ENCODE measurements at places on chromosomes 4 and X.

DNA sequence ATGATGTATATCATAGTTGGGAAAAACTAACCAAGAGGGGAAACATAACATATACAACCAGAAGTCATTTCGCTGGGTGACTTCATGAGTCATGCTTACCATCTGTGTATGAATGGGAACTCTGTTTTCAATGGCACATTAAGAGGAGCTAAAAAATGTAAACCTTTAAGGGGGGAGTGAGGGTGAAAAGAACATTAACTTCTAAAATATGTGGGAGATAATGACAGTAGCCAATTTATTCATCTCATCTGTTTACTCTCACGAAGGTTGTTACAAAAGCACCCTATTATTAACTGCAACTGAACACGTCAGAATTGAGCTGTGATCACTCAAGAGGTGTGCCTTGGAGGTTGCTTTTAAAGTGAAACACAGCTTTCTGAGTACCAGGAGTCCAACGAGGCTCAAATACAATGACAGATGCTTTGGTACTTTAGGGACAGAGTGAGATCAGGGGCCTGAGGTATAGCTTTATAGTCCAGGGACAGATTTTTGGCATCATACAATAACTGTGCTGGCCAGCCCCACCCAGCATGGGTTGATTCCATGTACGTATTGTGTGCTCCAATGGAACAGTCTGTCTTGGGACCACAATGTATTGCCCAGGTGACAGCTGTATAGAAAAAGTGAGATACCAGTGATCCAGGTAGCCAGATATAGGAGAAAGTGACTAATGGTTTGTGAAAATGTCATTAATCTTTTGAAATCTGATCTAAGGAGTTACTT, 107.3 kb downstream of the AMMECR1 start:
- peak; percentile 9 for DNase-seq

- DNase-seq, result no peak
These were observed 47.1 kb downstream of the CHIC2 start for GRCh38 chr4:54017308-54017707.

- no peak for DNase-seq
These were observed 7.2 kb downstream of the MAB21L2 start for GRCh38 chr4:150589157-150589556.

GRCh38 chrX:108216405-108216804, 124.8 kb downstream of the ATG4A start:
- no peak for DNase-seq

- DNase-seq, result no peak
These were observed 1.4 kb upstream of the CAMK2D start for GRCh38 chr4:113763029-113763285.

Data from RCC 7860 (cell line).